ENCODE measurements at places on chromosomes 6 and 20. TPM values are rescaled to one million over a fixed set of nuclear protein-coding genes. Genes with fewer than 3 reads are reported as not detected.

Gene PDRG1
- polyA plus RNA-seq: 10.2 TPM

Gene VSX1
- polyA plus RNA-seq: not detected

Gene SIRPG
- 0.60 TPM for polyA plus RNA-seq

Gene PPP1R3G
- polyA plus RNA-seq: under 0.01 TPM

Gene ROS1
- polyA plus RNA-seq: not detected

Gene DLL1
- 3.0 TPM for polyA plus RNA-seq

Gene RAMACL
- polyA plus RNA-seq: 0.34 TPM

Gene TNFRSF6B
- polyA plus RNA-seq: 4.8 TPM

Gene ZSCAN23
- 4.2 TPM for polyA plus RNA-seq

Gene BPIFB1
- not detected for polyA plus RNA-seq

Gene ABHD16B
- 0.44 TPM for polyA plus RNA-seq

Gene SRMS
- polyA plus RNA-seq: 0.19 TPM

Gene SLC13A3
- not detected for polyA plus RNA-seq

Gene SLPI
- polyA plus RNA-seq: 38.8 TPM
